ENCODE measurements at places on chromosomes 1 and 21. TPM values are rescaled to one million over a fixed set of nuclear protein-coding genes. Genes with fewer than 3 reads are reported as not detected.

Gene KCNT2
- 1.2 TPM for total RNA-seq

Gene CBR3
- 31.7 TPM for total RNA-seq

Gene BMP8B
- 0.55 TPM for total RNA-seq

Gene CROCC
- total RNA-seq, result 3.4 TPM

Gene TNFRSF9
- 2.2 TPM for total RNA-seq

- no peak for DNase-seq
These were observed 52.7 kb downstream of the DIRAS3 start for GRCh38 chr1:67997746-67998145.

- DNase-seq, result no peak
These were observed 40.3 kb downstream of the TP73 start for GRCh38 chr1:3692598-3692997.

DNA sequence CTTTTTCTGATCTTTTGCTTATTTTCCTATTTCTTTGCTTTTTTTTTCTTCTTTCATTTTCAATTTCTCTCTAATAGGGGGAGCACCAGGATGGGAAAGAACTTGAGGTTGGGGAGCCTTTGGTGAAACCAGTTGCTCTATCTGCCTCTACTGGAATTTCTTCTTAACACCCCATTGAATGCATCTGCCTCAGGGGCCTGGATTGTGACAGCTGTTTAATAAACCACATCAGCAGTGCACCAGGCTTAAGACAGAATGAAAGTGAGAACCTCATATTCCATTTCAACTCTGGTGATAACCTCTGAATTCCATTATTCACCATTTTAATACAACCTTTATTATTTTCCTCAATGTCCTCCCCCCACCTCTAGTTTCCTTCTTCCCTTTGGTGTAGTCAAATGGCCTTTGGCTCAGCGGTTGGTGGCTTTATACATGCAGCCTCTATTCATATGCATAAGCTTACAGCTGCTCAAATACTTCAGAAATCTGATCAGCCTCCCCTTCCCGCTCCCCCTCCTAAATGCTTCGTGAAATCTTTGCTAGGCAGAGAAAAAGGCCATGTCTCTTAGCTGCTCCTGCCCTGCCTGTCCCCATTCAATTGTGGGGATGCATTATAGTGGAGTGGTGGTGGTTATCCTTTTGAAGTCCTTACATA, 537.3 kb upstream of the PLXNA2 start:
- DNase-seq, result no peak

DNA sequence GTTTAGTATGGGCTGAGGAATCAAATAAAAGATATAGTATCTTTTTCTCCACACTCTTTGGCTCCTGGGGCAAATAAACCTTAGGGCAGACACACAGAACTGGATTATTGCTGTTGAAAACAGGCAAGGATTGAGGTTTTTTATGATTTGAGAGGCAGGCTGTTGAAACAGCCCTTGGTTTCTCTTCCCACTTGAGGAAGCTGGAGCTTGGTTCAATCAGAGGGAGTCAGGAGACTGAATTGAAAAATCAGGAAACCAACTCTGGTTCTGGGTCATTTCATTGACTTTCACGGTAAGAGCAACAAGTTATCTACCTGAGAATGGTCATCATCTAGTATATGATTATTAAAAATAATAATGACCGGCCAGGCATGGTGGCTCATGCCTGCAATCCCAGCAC, 108.4 kb downstream of the CNIH3 start:
- no peak for DNase-seq

DNA sequence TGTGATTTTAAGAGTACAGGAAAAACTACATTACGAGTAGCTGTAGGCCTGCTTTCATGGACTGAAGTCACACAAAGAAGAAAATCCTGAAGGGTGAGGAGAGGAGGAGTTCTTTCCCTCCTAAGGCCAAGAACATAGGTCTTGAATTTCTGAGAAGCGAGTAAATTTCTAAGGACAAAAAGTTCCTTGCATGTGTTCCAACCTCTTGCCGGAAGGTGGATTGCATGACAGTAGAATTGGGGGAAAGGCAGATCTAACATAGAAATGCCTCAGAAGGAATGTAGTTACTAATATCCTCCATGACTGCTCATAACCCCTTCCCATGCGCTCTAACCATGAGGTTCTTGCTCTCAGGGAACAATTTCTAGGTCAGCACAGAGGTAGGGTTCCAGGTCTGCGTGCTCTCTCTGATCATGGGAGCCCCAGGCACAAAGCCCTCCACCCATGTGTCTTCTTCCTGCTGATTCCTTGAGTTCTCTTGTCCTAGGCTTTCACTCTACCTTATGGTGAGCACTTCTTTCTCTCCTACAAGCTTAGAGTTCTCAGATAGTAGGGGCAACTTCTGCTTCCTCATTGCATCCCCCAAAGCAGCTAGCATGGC, 13.7 kb downstream of the CD2 start:
- no peak for DNase-seq

- no peak for DNase-seq
These were observed 153.4 kb downstream of the PCP4 start for GRCh38 chr21:40020651-40021050.

DNA sequence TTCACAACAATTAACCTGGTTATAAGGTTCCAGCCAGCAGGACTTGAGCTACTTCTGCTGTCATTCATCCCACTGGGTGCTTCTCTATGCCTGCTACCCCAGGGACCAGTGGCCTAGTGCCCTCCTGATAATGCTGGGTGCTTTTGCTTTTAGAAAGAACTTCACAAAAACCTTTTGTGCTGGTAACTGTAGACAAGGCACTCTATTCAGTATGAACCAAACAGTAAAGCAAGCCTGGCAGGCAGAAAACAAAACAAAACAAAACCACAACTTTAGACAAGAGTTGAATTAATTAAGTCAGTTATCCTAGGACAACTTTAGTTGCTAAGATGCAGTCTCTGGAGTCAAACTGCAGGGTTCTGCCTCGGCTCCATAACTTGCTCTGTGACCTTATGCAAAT, 61.9 kb upstream of the ADGRL2 start:
- DNase-seq, result no peak

GRCh38 chr1:58874757-58875755, 91.2 kb upstream of the JUN start:
- DNase-seq, result no peak

All from A172 (cell line).